ENCODE measurements at places on chromosomes 5 and 9.

DNA sequence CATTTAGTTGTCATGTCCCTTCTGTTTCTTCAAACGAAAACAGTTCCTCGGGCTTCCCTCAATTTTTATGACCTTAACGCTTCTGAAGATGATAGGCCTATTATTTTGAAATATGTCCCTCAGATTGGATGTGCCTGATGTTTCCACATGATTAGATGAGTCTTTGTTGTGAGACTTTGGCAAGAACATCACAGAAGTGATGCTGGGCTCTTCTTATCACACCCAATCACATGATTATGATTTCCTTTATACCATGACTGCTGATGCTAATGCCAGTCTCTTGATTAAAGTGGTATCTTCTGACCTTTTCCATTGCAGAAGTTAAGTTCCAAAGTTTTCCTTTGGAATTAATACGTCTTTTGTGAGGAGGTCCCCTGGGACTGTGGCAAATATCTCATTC, 175.7 kb downstream of the SAXO1 start:
- DNase-seq, result no peak

DNA sequence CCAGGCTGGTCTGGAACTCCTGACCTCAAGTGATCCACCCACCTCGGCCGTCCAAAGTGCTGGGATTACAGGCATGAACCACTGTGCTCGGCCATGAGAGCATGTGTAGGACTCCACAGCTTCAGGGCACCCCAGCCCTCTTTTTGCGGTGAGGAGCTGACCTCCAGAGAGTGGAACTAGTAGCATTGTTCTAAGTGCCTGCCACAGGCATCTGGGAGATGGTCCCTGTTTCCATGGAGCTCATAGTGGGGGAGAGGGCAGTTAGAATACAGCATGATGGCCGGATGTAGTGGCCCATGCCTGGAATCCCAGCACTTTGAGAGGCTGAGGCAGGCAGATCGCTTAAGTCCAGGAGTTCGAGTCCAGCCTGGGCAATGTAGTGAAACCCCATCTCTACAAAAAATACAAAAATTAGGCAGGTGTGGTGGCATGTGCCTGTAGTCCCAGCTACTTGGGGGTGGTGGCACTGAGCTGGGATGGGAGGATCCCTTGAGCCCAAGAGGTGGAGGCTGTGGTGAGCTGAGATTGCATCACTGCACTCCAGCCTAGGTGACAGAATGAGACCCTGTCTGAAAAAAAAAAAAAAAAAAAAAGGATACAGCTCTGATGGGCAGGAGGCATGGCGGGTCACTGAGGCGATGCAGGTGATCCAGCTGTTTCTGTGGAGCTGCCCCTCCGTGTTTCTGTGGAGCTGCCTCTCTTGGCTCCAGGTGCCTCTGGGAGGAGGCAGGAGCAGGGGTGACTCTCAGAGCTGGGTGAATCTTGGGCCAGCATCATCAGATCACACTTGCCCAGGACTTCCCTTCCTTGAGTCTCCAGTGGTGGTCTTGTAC, 4.2 kb downstream of the ASS1 start:
- no peak for DNase-seq

DNA sequence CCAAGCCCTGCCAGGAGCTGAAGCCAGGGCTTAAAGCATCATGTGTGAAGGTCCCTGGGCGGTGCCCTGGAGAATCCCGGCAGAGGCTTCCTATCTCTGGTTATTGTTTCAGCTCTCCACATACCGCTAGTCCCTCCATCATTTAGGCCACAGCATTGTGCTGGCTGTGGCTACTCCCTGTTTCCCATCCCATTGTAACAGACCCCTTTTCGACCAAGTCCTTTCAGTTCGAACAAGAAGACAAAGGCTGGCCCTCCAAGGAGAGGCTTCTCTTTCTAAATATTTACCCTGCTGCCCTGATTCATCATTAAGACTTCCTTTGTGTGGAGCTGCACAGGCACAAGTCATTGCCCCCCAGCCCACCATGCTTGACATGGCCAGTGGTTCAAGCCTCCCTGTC, 41.6 kb downstream of the NEUROG1 start:
- DNase-seq, result no peak

DNA sequence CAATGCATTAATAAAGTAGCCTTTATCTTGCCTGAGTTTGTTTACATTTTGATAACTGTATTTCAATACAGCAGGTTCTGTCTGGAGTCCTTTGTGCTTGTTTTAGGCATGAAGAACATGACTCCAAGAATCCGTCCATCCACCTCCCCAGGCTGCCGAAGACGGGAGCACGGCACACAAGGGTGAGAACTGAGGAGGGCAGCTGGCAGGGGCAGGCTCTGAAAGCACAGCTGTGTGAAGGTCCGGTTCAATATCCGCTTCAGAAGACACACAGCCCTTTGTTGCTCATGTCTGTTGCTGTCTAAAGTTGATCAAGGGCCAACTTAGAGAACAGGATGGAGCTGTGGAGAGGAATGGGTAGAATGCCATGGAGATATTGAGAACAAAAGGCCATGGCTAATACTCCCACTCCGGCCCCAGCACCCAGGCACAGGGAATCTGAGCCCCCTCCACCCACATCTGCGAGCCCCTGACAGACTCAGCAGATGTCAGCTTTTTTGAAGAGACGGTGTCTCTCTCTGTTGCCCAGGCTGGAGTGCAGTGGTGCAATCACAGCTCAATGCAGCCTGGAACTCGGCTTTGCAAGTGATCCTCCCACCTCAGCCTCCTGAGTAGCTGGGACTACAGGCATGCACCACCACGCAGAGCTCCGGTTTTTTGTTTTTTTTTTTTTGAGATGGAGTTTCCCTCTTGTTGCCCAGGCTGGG, 58.5 kb upstream of the GNE start:
- DNase-seq, result no peak
